Articular chondrocyte of knee joint (primary cell): ENCODE measurements at places on chromosomes 6 and 20. TPM values are rescaled to one million over a fixed set of nuclear protein-coding genes. Genes with fewer than 3 reads are reported as not detected.

Gene BANF2
- not detected in 2 replicates for total RNA-seq

Gene PLAGL2
- total RNA-seq = 2.4 and 2.6 TPM in 2 replicates

Gene DPM1
- total RNA-seq = 80.3 and 86.4 TPM in 2 replicates

Gene TRIM31
- total RNA-seq = not detected in 2 replicates

Gene CRISP2
- not detected in 2 replicates for total RNA-seq

Gene ARID1B
- total RNA-seq = 71.1 and 72.4 TPM in 2 replicates

Gene ELOVL4
- 12.3 and 13.4 TPM in 2 replicates for total RNA-seq

Gene CCM2L
- total RNA-seq = not detected in 2 replicates

Gene SNX9
- total RNA-seq = 129 and 169 TPM in 2 replicates

Gene CLPSL1
- total RNA-seq = not detected in 2 replicates

Gene TMC2
- not detected in 2 replicates for total RNA-seq

Gene FOXQ1
- 14.2 and 25.5 TPM in 2 replicates for total RNA-seq

Gene CYP24A1
- 0.26 and 0.43 TPM in 2 replicates for total RNA-seq

Gene HAO1
- total RNA-seq = not detected in 2 replicates

Gene HLA-DRA
- total RNA-seq = 0.26 and 2.3 TPM in 2 replicates

Gene GRIK2
- total RNA-seq = 0.32 and 0.52 TPM in 2 replicates

Gene TXLNB
- under 0.01 and 1.1 TPM in 2 replicates for total RNA-seq

Gene PPIL6
- 3.9 and 6.2 TPM in 2 replicates for total RNA-seq
